ENCODE measurements at places on chromosomes 1 and 21.

DNA sequence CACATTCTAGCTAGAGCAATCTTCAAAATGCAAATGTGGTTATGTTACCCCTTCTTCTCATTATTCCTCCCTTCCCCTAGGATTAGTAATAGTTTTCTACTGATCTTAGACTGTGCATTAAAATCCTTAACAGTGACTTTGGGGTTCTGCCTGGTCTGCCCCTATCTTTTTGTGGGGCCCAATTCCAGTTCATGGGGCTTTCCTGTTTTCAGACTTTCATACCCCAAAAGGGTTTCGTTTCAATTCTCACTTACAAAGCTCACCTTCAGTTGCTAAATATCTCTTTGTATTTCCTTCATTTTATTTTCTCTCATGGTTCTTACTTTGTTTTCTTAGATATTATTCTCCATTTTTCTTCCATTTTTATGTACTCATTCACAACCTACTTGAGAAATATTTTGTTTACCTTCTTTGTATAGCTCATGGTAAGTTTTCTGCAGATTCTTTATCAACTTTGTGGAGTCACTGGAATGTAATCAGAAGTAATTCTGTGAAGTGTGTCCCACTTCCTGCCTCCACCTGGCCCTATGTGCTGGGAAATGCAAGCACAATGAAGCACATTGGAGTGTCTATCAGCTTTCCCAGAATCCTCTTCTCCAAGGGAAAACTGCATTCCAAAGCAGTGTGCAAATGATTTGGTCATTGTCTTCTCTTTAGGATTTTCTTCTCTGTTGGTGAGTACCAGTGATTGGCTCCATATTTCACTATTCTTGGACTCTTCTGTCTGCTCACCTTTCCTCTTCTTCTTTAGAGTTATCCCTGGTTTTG, 350.2 kb downstream of the ZNF326 start:
- no peaks in the 10 kb centered on the region for H3K36me3 ChIP-seq
- peaks cover 4% of the 10 kb centered on the region for H3K4me1 ChIP-seq
- peaks cover 4% of the 10 kb centered on the region for H3K27me3 ChIP-seq

- no peak overlapping the region for H3K4me3 ChIP-seq
- DNase-seq = no peak
- H3K27ac ChIP-seq = no peak overlapping the region
- no peaks in the 10 kb centered on the region for H3K4me1 ChIP-seq
Observed at GRCh38 chr1:10646347-10646861, 150.0 kb downstream of the CASZ1 start.

GRCh38 chr1:235930543-235930942, 63.8 kb upstream of the LYST start:
- H3K36me3 ChIP-seq = no peaks in the 10 kb centered on the region
- peaks cover 7% of the 10 kb centered on the region for H3K27me3 ChIP-seq
- no peak overlapping the region for H3K4me3 ChIP-seq
- peaks cover 10% of the 10 kb centered on the region for H3K4me1 ChIP-seq
- H3K27ac ChIP-seq = no peak overlapping the region
- DNase-seq = no peak

DNA sequence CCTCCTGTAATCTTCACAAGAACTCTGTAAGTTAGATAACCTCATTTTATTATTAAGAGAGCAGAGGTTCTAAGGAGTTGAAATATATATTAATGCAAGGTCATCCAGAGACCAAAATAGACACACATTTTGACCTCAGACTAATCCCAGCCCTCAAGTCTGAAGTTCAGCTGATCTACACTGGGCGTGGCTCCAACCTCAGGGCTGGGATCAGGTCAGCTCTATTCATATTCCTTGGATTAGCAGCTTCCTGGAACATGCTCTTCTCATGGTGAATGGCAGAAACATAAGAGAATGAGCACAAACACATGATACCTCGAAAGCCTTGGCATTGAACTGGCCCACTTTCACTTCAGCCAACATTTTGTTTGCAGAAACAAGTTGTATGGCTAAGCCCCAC, 200.8 kb upstream of the ST6GALNAC5 start:
- H3K27ac ChIP-seq = no peak overlapping the region
- DNase-seq = no peak
- no peaks in the 10 kb centered on the region for H3K27me3 ChIP-seq
- no peak overlapping the region for H3K4me3 ChIP-seq
- no peaks in the 10 kb centered on the region for H3K4me1 ChIP-seq

DNA sequence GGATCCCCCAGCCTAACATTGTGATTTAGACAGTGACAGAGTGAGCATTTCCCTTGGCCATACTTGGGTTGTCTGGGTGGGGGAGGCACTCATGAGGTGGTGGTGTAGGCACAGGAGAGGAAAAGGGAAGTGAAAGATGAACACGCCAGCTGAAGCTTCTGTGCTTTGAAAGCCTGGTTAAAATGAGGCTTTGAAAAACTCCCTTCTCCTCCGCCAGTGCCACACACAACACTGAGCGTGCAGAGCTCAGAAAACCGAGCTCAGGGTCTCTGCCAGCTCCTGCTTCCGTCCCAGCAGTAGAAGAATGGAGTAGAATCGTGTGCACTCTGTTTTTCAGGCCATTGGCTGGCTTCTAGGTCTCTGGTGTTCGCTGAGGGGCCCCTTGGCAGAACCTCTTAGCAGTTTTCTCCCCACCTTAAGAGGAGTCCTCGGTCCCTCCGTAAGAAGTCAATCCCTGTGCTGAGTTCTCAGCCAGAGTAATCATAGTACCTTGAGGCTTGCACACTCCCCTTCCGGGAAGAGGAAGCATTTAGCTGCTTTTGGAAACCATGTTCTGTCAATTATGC, 12.9 kb downstream of the PLEKHM2 start:
- peak overlapping the region; percentile 91 for H3K27ac ChIP-seq
- H3K4me3 ChIP-seq = peak overlapping the region; percentile 82
- peaks cover 21% of the 10 kb centered on the region for H3K4me1 ChIP-seq

DNA sequence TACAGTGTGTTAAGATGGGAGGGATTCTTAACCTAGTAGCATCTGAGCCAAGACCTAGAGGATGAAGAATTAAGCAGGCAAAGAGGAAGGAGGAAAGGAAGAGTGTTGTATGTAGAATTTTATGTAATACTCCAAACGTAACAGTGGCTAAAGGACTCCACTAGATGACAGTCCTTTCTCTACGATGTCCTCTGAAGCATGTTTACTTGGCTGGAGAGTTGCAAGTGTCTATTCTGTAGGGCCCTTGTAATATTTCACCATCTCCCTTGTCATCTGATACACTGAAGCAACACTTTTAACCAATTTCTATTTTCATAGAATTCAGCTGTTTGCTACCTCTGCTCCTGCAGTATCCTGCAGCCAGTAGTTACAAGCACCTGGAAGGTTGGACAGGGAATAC, 2.2 kb upstream of the YBX1 start:
- H3K4me3 ChIP-seq = peak overlapping the region; percentile 92
- H3K27me3 ChIP-seq = no peaks in the 10 kb centered on the region
- peaks cover 33% of the 10 kb centered on the region for H3K4me1 ChIP-seq
- DNase-seq = no peak

GRCh38 chr1:45880930-45881329, 77.5 kb downstream of the MAST2 start:
- no peak overlapping the region for H3K4me3 ChIP-seq
- no peak overlapping the region for H3K27ac ChIP-seq
- H3K36me3 ChIP-seq = no peaks in the 10 kb centered on the region
- H3K27me3 ChIP-seq = no peaks in the 10 kb centered on the region
- DNase-seq = no peak

DNA sequence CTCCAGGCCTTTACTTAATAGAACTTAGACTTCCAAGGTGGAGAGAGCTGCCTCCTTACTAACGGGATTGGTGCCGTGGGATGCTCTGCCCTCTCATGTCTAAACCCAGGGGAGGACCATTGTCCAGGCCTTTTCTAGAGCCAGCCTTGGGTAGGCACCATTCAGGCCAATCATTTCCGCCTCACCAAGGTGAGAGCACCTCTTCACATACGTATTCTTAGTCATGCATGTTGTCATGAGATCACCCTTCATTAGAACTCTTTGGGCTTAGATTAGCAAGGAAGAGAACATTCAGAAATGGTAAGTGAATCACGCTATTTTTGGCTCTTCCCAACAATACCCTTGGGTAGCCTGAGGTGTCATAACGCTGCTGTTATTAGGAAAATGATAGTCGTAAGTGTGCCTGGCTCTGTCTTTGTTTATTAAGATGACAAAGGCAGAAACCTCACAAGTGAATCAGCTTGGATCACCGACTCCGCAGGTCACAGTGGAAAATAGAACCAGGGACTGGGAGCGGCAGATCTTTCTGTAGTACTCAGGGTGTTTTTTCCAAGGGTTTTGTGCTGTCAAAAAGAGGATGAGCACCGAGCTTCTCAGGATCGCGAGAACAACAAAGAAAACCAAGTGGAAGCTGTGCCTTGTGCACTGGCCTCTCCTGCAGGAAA, 55.0 kb downstream of the HUNK start:
- no peak overlapping the region for H3K27ac ChIP-seq
- no peak for DNase-seq
- no peaks in the 10 kb centered on the region for H3K4me1 ChIP-seq
- H3K4me3 ChIP-seq = no peak overlapping the region
- no peaks in the 10 kb centered on the region for H3K36me3 ChIP-seq

DNA sequence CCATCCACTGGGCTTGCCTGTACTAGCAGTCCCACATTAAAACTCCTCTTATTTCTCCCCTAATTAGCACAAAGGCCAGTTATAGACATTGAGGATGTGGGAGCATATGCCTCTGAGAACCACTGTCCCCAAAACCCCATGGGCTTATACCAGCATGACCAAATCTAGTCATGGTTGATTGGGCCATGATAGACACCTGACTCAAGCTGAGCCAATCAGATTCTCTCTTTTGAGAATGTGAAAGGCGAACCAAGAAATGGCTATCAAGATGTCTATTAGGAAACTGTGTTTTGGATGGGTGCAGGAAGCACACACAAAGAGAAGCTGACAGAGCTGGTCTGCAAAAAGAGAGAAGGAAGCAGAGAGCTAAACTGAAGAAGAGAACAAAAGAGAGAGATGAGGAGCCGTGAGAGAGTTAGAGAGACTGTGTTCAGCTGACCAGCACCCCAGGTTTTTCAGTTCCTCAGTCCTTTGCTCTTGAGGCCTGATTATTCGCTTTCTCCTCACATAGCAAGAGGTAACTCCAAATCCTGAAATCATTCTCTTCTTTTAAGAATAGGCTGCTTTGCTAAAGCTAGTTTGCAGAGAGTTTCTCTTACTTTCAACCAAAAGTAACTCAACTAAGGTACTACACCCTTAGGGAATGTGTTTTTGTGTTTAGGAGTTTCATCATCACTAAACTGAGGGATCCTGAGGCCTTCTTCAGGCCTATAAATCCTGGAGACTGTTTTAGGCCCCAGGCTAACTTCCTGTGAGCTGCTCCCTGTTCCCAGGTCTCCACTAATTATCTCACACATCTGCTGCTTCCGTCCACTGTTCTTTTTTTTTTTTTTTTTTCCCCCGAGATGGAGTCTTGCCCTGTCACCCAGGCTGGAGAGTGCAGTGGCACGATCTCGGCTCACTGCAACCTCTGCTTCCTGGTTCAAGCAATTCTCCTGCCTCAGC, 7.9 kb upstream of the TIPRL start:
- peaks cover 8% of the 10 kb centered on the region for H3K27me3 ChIP-seq
- H3K4me1 ChIP-seq = no peaks in the 10 kb centered on the region
- no peak overlapping the region for H3K27ac ChIP-seq
- no peaks in the 10 kb centered on the region for H3K36me3 ChIP-seq

GRCh38 chr1:220521778-220522177, 6.2 kb upstream of the MARK1 start:
- H3K36me3 ChIP-seq = no peaks in the 10 kb centered on the region
- no peak overlapping the region for H3K27ac ChIP-seq
- DNase-seq = no peak
- no peak overlapping the region for H3K4me3 ChIP-seq
- peaks cover 42% of the 10 kb centered on the region for H3K27me3 ChIP-seq

- no peaks in the 10 kb centered on the region for H3K36me3 ChIP-seq
- H3K27me3 ChIP-seq = no peaks in the 10 kb centered on the region
- H3K27ac ChIP-seq = no peak overlapping the region
- H3K4me1 ChIP-seq = no peaks in the 10 kb centered on the region
Observed at GRCh38 chr21:28283641-28284490, 708.8 kb downstream of the LTN1 start.

DNA sequence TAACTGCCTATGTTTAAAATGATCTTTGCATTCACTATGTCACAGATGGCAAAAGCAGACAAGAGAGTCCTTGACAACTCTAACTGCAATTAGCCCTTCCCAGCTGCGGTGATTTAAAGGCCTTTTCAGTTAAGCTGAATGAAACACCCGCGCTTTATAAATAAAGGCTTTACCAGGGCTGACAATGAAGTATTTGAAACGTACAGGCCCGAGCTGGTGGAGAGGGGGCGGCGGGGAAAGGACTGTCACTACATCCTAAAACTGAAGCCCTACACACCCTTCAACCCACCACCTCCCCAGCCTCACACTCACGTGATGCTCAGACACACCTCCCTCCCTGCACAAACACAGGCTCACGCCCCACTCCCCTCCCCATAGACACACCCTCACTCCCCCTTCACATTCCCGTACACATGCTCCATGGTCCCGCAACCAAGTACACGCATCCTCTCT, 45.5 kb downstream of the GRIK3 start:
- no peaks in the 10 kb centered on the region for H3K27me3 ChIP-seq
- no peak overlapping the region for H3K27ac ChIP-seq
- DNase-seq = no peak

DNA sequence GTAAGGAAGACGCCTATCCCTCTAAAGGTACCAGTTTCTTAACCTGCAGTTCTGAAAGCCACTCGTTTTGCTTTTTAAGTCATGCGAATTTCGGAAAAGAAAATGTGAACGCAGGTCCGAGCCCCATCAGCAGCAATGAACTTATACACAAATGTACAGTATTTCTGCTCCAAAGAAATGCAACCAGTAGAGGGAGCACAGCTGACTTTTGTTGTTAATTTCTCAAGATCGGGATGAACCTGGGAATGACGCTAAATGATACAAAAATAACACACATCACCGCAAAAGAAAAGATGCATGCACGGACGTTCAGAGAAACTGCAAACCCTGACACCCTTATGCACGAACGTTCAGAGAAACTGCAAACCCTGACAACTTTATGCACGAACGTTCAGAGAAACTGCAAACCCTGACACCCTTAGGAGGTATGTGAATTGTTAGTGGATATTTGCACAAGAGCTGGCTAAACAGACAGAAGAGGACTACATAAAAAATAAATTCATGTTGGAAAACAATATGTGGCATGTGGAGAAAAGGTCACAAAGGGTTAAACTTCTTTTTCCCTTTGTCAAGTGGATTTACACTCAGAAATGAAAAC, 3.5 kb upstream of the TIAM1 start:
- H3K4me3 ChIP-seq = no peak overlapping the region
- H3K27me3 ChIP-seq = peaks cover 58% of the 10 kb centered on the region
- H3K36me3 ChIP-seq = peaks cover 6% of the 10 kb centered on the region
- peaks cover 27% of the 10 kb centered on the region for H3K4me1 ChIP-seq
- no peak for DNase-seq

GRCh38 chr1:171405391-171405714, 80.0 kb upstream of the PRRC2C start:
- H3K27ac ChIP-seq = no peak overlapping the region
- peaks cover 6% of the 10 kb centered on the region for H3K27me3 ChIP-seq
- H3K4me3 ChIP-seq = no peak overlapping the region
- no peaks in the 10 kb centered on the region for H3K36me3 ChIP-seq
- H3K4me1 ChIP-seq = no peaks in the 10 kb centered on the region

All from T-helper 2 cell treated with Interferon-gamma antibody and Interleukin-4, amounts not matched to agents 5 μg/mL and 100 μg/mL, for 36 hours (primary cell).